T-cell (primary cell): ENCODE measurements at places on chromosomes 13 and 19. TPM values are rescaled to one million over a fixed set of nuclear protein-coding genes. Genes with fewer than 3 reads are reported as not detected.
A peak's percentile ranks its signal among the peaks of the same experiment; 100 is the strongest.

DNA sequence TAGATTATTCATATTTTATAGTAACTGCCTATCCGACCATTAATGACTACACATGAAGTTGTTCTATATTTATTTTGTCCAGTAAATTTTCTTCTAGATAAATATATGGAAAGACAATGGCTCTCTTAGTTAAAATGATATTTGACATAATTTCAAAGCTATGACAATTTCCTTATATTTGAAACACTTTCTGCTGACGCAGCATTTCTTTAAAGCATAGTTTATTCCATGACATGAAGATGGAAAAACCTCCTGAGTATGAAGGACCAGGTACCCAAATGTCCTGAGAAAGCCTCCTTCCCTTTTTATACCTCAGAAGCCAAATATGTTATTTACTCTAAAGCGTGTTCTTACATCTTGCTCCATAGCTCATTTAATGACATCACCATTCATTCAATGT, 831.6 kb downstream of the EFNB2 start:
- no peak overlapping the region for H3K27ac ChIP-seq
- H3K36me3 ChIP-seq, result no peaks in the 10 kb centered on the region
- no peak overlapping the region for H3K4me3 ChIP-seq
- H3K4me1 ChIP-seq, result no peaks in the 10 kb centered on the region
- H3K27me3 ChIP-seq, result no peaks in the 10 kb centered on the region

Gene CAMSAP3
- total RNA-seq, result 1.3 TPM

DNA sequence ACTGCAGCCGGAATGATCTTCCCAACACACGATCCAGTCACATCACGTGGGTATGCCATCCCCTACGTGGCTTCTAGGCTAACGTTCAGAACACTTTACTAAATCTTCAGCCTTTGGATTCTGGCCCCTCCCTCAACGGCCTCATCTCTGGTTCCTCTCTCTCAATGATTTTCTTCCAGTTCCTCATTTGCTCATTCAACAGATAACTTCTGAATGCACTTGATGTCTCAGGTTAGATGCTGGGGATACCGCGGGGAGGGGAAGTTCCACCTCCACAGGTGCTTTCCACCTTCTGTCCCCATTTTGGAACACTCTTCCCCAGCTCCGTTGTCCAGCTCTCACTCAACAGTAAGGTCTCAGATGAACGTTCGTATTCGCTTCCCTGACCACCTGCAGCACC, 66.1 kb downstream of the ATP7B start:
- H3K27me3 ChIP-seq, result peaks cover 3% of the 10 kb centered on the region
- H3K4me1 ChIP-seq, result peaks cover 20% of the 10 kb centered on the region
- no peak overlapping the region for H3K27ac ChIP-seq
- no peak for DNase-seq
- no peak overlapping the region for H3K4me3 ChIP-seq

DNA sequence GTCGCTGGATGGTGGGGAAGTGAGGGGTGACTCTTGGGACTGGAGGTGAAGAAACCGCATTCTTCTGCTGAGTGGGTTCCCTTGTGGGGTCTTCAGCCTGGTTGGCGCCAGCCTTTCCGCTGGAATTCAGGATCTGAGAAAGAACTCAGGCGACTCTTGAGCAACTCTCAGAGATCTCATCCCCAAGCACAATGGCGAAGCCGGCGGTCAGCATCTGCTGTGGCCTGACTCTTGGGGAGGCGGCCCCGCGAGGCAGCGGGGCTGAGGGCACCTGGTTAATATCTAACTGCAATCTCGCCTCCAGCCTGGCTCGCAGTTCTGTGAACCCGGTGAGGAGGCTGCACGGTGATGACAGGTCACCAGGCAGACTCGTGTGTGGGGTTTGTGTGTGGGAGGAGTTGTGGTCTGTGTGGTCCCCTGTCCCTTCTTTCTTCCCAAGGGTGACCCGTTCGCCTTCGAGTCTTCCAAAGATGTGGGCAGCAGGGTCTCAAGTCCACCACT, 883 bp downstream of the ZNF441 start:
- peak overlapping the region; percentile 71 for H3K27ac ChIP-seq
- H3K4me3 ChIP-seq, result peak overlapping the region; percentile 87
- H3K4me1 ChIP-seq, result peaks cover 19% of the 10 kb centered on the region
- H3K36me3 ChIP-seq, result no peaks in the 10 kb centered on the region
- H3K27me3 ChIP-seq, result no peaks in the 10 kb centered on the region
- peak; percentile 0 for DNase-seq

GRCh38 chr13:51921790-51922740, 60.3 kb downstream of the CCDC70 start:
- no peak overlapping the region for H3K27ac ChIP-seq
- no peaks in the 10 kb centered on the region for H3K36me3 ChIP-seq
- H3K4me3 ChIP-seq, result no peak overlapping the region

Gene ZNF99
- 0.07 TPM for total RNA-seq

Gene ZNF440
- 12.7 TPM for total RNA-seq

Gene PSG7
- not detected for total RNA-seq

DNA sequence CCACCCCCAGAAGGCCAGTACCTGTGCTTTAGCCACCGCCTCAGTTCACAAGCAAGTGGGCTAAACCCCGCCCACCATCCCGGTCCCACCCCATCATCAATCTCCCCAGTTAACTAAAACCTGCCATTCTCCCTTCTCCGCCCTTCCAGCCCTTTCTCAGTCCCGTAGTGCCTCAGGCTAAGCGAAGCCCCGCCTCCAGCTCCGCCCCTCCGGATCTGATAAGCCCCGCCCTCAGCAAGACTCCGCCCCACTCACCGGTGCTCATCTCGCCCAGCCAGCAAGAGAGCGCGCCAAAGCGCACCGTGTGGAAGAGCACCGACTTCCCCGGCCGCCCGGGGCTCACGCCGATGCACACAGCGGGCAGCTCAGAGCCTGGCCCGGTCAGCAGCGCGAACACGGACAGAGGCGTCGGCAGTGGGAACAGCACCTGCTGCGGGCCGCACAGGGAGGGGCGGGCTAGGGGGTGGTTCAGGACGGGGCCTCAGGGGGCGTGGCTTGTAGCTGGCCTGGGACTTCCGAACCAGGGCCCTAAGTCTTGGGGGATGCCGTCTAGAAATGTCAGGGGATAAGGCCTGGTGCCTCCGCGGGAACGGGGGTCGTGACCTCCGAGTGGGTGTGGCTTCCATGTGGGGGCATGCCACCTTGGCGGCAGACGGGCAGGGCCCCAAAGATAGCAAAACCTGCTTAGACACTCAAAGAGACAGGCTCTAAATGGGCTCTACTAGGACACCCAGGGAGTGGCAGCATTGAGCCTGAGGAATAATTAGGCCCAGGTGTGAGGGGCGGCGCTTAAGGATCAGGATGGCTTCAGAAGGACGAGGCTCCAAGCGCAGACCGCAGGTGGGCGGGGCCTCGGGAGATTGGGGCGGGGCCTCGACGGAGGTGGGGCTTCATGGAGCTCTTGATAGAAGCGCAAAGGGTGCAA, 21.4 kb downstream of the MAP4K1 start:
- H3K36me3 ChIP-seq, result peaks cover 3% of the 10 kb centered on the region
- no peak overlapping the region for H3K4me3 ChIP-seq
- no peaks in the 10 kb centered on the region for H3K27me3 ChIP-seq
- no peak overlapping the region for H3K27ac ChIP-seq
- no peaks in the 10 kb centered on the region for H3K4me1 ChIP-seq

GRCh38 chr19:51692468-51692867, 662 bp upstream of the SPACA6 start:
- H3K4me1 ChIP-seq, result peaks cover 29% of the 10 kb centered on the region
- no peak overlapping the region for H3K4me3 ChIP-seq
- H3K27me3 ChIP-seq, result no peaks in the 10 kb centered on the region
- H3K36me3 ChIP-seq, result no peaks in the 10 kb centered on the region
- DNase-seq, result no peak

Gene PTGIR
- total RNA-seq, result 4.2 TPM

DNA sequence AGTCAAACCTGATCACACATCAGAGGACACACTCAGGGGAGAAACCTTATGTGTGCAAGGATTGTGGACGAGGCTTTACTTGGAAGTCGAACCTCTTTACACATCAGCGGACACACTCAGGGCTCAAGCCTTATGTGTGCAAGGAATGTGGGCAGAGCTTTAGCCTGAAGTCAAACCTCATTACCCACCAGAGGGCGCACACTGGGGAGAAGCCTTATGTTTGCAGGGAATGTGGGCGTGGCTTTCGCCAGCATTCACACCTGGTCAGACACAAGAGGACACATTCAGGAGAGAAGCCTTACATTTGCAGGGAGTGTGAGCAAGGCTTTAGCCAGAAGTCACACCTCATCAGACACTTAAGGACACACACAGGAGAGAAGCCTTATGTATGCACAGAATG, 8.2 kb upstream of the ZNF527 start:
- no peaks in the 10 kb centered on the region for H3K27me3 ChIP-seq
- peaks cover 47% of the 10 kb centered on the region for H3K36me3 ChIP-seq
- no peak overlapping the region for H3K4me3 ChIP-seq
- no peak overlapping the region for H3K27ac ChIP-seq
- DNase-seq, result no peak
- H3K4me1 ChIP-seq, result no peaks in the 10 kb centered on the region

Gene LRRC8E
- total RNA-seq, result not detected

Gene SIGLEC11
- total RNA-seq, result not detected

DNA sequence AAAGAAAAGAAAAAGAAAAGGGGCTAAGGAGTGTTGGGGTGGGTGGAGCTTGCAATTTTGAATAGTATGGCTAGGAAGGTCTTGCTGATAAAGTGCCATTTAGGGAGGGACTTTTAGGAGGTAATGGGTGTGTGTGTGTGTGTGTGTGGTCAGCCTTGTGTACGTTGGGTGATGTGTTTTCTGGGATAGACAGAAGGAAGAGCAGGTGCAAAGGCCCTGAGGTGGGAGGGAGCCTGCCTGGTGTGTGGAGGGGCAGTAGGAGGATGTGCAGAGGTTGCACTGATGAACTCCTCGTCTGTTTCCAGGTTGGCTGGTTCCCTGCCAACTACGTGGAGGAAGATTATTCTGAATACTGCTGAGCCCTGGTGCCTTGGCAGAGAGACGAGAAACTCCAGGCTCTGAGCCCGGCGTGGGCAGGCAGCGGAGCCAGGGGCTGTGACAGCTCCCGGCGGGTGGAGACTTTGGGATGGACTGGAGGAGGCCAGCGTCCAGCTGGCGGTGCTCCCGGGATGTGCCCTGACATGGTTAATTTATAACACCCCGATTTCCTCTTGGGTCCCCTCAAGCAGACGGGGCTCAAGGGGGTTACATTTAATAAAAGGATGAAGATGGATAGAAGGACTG, 30.5 kb upstream of the ADGRE1 start:
- H3K36me3 ChIP-seq, result peaks cover 15% of the 10 kb centered on the region
- no peak overlapping the region for H3K27ac ChIP-seq
- H3K27me3 ChIP-seq, result no peaks in the 10 kb centered on the region
- no peak for DNase-seq

DNA sequence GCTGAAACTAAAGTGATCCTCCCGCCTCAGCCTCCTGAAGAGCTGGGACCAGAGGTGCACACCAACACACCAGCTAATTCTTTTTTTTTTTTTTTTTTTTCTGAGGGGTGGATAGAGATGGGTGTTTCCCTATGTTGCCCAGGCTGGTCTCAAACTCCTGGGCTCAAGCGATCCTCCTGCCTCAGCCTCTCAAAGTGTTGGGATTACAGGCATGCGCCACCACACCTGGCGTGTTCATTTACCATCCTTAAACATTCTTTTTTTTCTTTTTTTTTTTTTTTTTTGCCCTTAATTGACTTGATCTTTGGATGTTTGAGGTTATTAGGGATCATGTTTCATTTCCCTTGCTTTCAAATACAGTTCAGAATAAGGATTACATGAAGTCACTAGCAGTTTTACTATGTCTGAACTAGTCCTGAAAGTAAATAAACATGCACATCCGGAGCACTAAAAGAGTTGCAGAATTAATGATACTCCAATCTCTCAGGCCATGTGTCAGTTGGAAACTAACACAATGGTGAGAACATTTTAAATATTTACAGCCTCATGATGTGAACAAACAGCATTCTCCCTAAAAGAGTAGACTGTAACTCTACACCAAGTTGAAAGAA, 10.2 kb downstream of the UTP14C start:
- no peak for DNase-seq
- H3K4me3 ChIP-seq, result no peak overlapping the region
- H3K4me1 ChIP-seq, result no peaks in the 10 kb centered on the region
- H3K36me3 ChIP-seq, result no peaks in the 10 kb centered on the region
- no peak overlapping the region for H3K27ac ChIP-seq

DNA sequence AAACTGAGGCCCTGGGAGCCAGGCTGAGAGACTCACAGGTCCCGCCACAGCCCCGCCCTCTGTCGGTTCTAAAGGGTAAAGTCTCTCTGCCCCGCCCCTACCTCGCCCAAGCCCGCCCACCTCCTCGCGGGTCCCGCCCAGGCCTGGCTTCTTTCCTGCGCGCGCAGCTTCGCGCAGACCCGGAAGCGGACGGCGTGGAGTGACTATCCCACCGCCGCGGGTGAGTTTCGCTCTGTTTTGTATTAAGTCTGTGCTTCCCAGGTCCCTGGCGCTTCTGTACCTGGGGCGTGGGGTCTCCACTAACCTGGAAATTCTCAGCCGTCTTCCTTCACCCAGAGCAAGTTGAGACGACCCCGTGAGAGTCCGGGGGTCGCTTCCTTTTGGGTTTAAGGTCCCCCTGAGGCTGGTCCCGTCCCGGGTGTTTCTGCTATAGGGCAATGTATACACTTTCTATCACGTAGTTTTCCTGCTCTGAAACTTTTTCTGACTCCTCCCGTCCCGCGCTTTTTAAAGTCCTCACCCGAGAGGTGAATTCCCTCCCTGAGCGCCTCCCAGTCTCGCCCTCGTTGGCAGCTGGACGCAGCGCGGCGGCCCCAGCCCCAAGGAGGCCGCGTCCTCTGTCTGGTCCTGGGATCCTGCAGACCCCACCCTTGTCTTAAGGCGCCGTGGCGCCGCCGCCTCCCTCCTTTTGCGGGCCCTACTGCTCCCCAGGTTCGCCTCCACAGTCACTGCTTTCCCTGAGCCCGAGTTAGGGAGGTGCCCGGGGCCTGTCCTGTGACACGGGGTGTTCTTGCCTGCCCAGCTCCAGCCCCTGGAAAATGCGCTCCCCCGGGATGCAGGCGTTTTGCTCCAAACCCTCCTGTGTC, at the start of gene ZNF765:
ZNF765 (plus strand) TSS at position 176 of the 866 bp plus-strand sequence. CDS start 2,867 bp downstream, outside the sequence.
- no peaks in the 10 kb centered on the region for H3K27me3 ChIP-seq
- peak; percentile 98 for DNase-seq
- H3K36me3 ChIP-seq, result peaks cover 21% of the 10 kb centered on the region
- peaks cover 3% of the 10 kb centered on the region for H3K4me1 ChIP-seq

- H3K4me3 ChIP-seq, result peak overlapping the region; percentile 47
- H3K27ac ChIP-seq, result no peak overlapping the region
- H3K36me3 ChIP-seq, result no peaks in the 10 kb centered on the region
- DNase-seq, result no peak
- peaks cover 13% of the 10 kb centered on the region for H3K4me1 ChIP-seq
- no peaks in the 10 kb centered on the region for H3K27me3 ChIP-seq
Observed at GRCh38 chr19:18432275-18433014, 5.5 kb downstream of the ISYNA1 start.

GRCh38 chr13:103039183-103039582, 27.0 kb downstream of the SLC10A2 start:
- no peak for DNase-seq
- H3K36me3 ChIP-seq, result no peaks in the 10 kb centered on the region
- no peak overlapping the region for H3K4me3 ChIP-seq
- H3K27ac ChIP-seq, result no peak overlapping the region
